Motor neuron (in vitro differentiated cells): ENCODE measurements at places on chromosomes 2 and 18. TPM values are rescaled to one million over a fixed set of nuclear protein-coding genes. Genes with fewer than 3 reads are reported as not detected.

The ROCK2 gene
- total RNA-seq, result 27.9 and 32.8 TPM in 2 replicates

The CCDC88A gene
- 82.4 and 85.8 TPM in 2 replicates for total RNA-seq

The TMEFF2 gene
- 14.1 and 15.8 TPM in 2 replicates for total RNA-seq

The LRRC30 gene
- total RNA-seq, result not detected in 2 replicates
